ENCODE measurements at places on chromosomes 7 and 10.

DNA sequence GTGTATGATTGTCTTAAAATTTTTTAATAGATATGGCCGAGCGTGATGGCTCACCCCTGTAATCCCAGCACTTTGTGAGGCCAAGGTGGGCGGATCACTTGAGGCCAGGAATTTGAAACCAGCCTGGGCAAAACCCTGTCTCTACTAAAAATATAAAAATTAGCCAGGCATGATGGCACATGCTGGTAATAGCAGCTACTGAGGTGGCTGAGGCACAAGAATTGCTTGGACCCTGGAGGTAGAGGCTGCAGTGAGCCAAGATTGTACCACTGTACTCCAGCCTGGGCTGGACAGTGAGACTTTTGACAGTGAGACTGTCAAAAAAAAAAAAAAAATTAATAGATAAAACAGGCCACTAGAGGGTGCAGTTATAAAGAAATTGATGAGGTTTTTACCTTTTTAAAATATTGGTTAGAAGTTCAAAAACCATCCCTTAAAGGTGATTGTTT lies 20.5 kb downstream of the NOM1 start:
- DNase-seq = no peak

DNA sequence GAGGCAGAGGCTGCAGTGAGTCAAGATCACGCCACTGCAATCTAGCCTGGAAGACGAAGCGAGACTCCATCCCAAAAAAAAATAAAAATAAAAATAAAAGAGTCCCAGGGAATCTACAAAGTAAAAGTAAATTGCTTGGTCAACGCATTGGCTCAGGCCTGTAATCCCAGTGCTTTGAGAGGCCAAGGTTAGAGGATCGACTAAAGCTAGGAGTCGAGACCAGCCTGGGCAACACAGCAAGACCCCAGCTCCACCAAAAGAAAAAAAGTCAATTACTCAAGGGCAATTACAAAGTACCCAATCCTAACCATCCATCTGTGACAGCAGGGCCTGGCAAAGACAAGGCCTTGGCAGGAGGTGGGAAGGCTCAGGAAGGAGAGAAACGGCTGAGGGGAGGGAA lies 127.6 kb upstream of the CALN1 start:
- DNase-seq = no peak

GRCh38 chr10:92239151-92239599 lies 51.7 kb downstream of the CPEB3 start:
- DNase-seq = no peak

DNA sequence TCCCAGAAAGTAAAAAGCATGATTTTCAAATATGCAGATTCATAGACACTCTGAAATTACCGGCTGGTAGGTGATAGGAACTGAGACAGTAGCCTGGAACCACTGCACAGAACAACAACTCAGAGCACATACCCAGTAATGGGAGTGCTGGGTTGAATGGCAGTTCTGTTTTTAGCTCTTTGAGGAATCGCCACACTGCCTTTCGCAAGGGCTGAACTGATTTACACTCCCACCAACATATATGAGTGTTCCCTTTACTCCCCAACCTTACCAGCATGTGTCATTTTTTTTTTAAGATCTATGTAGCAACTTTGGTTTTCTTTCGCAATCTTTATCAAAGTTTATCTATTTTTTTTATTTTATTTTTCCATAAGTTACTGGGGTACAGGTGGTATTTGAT lies 358.8 kb downstream of the CALN1 start:
- DNase-seq = no peak

- no peak for DNase-seq
Observed at GRCh38 chr7:94195813-94196212, 191.7 kb upstream of the BET1 start.

GRCh38 chr7:94398841-94399240 lies 4.1 kb downstream of the COL1A2 start:
- DNase-seq = no peak

DNA sequence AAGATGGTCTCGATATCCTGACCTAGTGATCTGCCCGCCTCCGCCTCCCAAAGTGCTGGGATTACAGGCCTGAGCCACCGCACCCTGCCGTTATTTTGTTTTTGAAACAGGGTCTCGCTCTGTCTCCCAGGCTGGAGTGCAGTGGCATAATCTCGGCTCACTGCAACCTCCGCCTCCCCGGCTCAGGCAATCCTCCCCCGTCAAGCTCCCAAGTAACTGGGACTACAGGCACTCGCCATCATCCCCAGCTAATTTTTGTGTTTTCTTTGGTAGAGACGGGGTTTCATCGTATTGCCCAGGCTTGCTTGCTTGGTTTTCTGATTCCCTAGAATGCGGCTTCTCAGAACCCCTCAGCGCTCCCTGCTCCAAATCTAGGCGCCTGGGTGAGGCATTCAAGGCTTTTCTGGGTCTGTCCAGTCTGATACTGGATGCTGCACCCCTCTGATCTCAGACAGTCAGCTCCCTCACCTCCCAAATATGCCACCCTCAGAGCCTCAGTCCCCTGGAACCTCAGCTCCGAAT lies 1.3 kb downstream of the TFR2 start:
- no peak for DNase-seq

DNA sequence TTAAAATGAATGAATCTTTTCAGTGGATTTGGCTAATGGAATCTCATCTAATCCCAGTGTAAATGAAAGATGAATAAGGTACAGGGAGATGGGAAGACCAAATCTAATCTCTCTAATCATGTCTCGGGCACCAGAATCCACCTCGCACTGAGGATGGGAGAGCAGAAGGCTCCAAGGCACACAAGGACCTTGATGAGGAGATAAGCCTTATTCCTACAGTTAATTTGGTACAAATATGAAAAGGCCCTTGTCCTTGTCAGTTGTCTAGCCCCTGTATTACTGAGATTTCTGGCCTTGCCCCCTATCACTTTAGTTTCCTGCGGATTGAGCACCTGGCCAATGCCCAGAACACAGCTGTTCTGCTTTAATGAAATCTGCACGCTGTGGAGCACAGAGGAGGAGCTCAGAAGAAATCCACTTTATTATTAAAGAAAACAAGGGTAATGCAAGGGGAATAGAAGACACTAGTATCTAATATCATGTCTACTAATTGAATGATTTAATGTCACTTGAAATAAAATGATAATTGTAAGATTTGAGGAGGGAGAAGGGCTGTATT lies 321.4 kb upstream of the HGF start:
- DNase-seq = no peak

DNA sequence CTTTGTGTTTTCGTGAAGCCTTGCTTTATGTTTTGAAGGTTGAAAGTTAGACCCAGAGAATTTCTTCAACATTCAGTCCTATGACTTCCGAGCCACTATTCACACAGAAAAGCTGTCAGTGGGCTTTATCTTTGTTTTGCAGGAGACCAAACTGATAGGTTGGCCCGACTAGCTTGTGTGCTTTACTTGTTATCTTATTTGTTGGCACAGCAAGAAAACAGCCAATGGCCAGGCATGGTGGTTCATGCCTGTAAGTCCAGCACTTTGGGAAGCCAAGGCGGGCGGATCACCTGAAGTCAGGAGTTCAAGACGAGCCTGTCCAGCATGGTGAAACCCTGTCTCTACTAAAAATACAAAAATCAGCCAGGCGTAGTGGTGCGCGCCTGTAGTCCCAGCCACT lies 16.0 kb upstream of the GDI2 start:
- no peak for DNase-seq

DNA sequence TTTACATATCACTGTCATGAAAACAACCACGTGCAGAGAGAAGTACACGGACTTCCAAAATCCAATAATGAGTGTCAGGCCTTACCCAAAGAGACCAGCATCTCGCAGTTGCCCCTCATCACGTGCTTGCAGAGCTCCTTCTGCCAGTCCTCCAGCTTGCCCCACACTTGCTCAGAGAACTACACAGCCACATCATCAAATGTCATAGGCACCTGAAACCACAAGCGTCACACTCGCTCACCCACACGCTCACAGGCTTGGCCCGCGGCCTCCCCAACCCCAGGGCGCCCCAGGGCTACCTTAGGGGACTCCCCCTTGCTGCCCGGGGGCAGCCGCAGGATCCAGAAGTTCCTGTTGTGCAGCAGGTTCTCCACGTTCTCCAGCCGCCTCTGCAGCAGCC lies 123.4 kb upstream of the ZNF746 start:
- DNase-seq = no peak
